ENCODE measurements at places on chromosomes 2 and 18.

- no peak for DNase-seq
These were observed 148.8 kb downstream of the ANKRD44 start for GRCh38 chr2:197161774-197162173.

- no peak for DNase-seq
These were observed 77.1 kb upstream of the COL3A1 start for GRCh38 chr2:188897096-188897495.

GRCh38 chr2:70785137-70785911, 5.1 kb downstream of the FIGLA start:
- no peak for DNase-seq

- no peak for DNase-seq
These were observed 164.4 kb downstream of the PRPF40A start for GRCh38 chr2:152552888-152553287.

DNA sequence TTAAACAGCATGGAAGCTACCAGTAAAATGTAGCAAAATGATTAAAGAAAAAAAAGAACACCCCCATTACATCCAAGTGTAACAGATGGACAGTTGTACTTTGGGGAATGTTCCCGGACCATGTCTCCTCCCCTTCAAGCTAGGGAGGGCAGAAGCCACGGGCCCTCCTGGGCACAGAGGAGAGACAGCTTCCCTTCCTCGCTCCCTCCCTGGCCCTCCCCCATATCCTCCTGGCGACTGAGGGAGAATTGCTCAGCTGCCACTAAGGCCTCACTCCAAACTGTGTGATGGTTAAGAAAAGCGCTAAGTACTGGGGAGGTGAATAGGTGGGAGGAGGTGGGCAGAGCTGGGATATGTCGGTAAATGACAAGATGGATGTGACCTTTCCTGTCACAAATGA, 358.0 kb downstream of the HRH4 start:
- DNase-seq = no peak

DNA sequence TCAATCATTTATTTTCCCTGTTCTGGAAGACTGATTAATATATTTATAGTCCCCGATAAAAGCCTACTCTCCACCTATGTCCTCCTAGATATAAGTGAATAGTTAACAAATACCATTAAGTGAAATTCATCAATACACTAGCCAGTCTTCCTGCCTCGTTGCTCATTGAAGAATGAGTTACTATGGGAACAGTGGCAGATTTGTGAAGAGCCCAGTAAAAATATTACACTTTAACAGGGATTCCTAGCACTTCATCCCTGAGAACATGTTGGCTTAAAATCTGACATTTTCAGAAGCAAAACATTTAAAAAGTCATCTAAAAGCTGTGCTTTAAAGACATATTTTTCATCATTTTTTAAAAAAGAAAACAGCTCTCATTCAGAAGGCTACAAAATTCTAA, 848.7 kb upstream of the NXPH2 start:
- DNase-seq = no peak

- no peak for DNase-seq
These were observed 50.8 kb downstream of the KCNIP3 start for GRCh38 chr2:95347681-95348608.

- no peak for DNase-seq
These were observed 471.0 kb upstream of the PIK3C3 start for GRCh38 chr18:41484069-41484468.
